ENCODE measurements at places on chromosomes 6 and 20.

GRCh38 chr6:71619836-71620235 lies 266.5 kb upstream of the RIMS1 start:
- no peak for DNase-seq

- DNase-seq: no peak
Observed at GRCh38 chr20:34945315-34946077, 10.1 kb downstream of the GSS start.

DNA sequence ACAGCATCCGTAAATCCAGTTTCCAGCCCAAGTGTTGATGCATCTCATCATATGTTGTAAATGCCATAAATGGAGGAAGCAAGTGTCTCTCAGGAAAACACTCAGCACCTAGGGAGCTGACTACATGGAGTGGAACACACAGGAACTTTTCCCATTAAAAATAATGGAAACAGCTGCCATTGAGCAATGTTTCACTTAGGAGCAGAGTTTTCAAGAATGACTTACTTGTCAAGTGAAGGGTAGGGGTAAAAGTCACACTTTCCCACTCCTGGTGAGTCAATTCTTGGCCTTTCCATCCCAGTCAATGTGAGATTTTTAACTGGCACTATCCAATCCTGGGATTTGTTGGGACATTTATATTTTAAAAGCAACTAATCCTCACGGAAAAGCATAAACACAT lies 119.4 kb upstream of the ASF1A start:
- no peak for DNase-seq

DNA sequence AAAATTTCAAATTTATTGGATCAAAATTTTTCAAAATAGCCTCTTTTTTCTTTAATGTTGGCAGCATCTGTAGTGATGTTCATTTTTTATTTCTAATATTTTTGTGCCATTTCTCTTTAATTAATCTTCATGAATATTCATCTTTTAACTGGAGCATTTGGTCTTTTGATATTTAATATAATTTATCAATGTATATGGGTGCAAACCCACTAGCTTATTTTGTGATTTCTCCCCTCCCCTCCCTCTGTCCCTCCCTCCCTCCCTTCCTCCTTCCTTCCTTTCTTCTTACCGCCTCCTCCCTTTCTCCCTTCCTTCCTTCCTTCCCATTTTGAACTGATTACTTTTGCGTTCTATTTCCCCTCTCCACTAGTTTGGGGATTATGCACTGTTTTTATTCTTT lies 49.2 kb downstream of the TGM2 start:
- DNase-seq: no peak

- no peak for DNase-seq
Observed at GRCh38 chr6:116064666-116065065, 4.0 kb upstream of the FRK start.

- no peak for DNase-seq
Observed at GRCh38 chr20:34299556-34300255, 3.4 kb downstream of the AHCY start.

- no peak for DNase-seq
Observed at GRCh38 chr20:48740292-48740649, 87.5 kb downstream of the PREX1 start.

DNA sequence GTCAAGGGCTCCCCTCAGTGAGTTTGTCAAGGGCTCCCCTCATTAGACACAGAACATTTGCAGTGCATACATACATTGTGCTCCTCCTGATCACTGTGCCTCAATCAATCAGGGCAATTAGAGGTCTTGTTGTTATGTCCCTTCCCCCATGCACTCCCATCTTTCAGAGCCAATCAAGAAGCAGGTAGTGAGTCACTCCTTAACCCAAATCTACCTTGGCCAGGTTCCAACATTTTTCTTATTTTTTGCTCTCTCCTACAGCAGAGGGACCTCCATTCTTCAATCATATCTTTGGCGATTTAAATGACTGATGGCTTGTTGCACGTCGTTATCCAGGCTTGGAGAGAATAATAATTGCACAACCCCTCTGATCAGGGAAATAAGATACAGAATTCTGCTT lies 409.9 kb upstream of the SPTLC3 start:
- no peak for DNase-seq

DNA sequence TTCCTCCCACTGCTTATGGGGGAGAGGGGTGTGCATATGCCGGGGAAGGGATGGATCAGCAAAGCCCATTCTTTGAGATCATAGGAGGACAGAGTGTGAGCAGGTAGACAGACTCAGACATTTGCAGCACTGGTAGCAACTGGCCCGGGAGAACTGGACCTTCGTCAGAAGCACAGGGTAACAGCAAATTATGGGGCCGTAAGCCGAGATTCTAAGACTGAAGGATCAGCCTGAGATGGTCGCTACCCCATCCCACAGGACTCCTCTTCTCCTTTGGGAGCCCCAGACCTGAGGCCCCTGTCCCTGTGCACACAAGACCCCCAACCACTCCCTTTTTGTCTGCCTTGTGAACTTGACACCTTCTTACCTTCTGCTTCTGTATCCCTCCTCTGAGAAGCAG lies 106.5 kb downstream of the TOX2 start:
- no peak for DNase-seq

DNA sequence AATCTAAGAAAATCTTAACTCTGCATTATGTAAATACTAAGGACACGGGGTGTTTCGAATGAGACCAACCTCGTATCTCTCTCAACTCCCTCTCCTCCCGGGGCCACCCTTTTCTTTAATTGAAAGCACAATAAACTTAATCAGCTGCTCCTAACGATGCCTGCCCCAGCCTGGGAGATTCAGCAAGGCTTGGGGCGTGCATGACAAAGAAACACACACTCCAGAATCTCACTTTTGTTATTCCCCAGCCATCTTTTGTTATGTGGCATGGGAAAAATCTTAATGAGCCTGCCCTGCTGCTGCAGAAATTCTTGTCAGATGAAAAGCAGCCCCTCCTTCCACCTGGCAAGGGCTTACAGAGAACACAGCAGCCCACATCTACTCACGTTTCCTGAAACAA lies 117.4 kb downstream of the TTLL2 start:
- no peak for DNase-seq

- no peak for DNase-seq
Observed at GRCh38 chr6:169503422-169504152, 198.2 kb downstream of the WDR27 start.

DNA sequence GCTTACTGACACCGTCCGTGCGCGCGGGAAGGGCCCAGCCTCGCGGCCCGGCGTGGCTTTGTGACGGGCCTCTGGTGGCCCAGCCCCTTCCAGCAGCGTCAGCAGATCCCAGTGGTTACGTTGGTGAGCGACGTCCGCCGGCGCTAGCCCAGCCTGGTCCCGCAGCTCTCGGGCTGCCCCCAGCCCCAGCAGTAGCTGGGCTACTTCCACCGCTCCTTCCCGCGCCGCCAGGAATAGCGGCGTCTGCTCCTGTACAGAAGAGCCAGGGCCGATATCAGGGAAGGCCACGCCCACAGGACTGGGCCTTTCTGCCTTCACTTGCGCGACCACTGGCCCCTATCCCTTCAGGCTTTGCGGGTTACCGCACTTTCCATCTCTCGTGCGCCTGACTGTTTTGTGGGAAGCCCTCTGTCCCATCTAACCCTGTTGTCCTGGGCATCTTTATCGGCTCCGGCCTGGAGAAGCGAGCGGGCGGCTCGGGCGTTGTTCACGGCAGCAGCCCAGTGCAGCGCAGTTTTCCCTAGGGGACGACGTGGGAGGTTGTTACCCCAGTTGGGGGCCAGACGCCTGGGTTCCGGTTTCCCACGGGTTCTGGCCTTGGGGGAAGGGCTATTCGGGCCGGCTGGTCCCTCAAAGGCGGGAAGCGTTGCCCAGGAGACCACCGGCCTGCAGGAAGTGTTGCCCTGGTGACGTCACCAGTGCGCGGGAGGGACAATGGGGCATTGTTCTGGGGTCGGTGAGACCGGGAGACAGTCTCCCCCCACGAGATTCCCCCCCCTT lies 3.6 kb upstream of the GPSM3 start:
- peak; percentile 81 for DNase-seq

GRCh38 chr20:56843386-56843785 lies 214.3 kb downstream of the TFAP2C start:
- no peak for DNase-seq

DNA sequence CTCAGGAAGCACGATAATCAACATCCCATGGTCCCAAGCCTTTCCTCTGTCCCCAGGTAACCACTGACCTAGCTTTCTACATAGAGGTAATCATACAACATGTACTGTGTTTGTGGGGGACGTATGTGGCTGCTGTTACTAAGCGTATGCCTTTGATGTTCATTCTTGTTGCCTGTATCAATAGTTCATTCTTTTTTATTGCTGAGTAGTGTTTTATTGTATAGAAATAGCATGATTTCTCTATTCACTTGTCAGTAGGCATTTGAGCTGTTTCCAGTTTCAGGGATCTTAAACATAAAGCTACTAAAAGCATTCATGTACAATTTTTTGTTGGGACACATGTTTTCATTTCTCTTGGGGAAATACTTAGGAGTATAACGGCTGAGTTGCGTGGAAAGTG lies 185.4 kb downstream of the PACRG start:
- no peak for DNase-seq

DNA sequence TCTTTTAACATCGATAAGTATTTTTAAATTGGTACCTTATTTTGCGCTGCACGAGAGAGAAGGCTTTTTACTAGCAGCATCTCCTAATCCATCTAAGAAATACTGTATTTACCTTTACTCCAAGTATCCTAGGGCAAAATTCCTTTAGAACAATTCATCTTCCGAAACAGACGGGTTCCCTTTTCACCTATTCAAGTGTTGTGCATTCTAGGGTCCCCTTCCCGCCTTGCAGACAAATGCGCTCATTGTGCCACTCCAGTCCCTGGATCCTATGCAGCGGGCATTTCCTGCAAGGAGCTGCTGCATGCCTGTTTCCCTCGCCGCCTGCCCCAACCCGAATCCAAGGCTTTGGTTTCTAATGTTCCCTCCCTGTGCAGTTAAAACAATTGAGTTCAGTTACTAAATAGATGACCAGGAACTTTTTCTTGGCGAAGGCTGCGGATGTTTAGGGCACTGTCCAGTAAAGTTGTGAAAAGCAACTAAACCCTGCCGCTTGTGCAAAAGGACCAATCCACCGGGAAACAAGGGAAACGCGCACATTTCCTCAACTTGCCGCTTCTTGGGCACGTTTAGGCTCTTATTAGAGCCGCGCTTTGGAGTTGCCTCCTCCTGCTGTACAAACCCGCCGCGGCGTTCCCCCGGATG lies 556 bp upstream of the SCAF8 start:
- peak; percentile 58 for DNase-seq

- no peak for DNase-seq
Observed at GRCh38 chr20:32623667-32624157, 38.6 kb upstream of the NOL4L start.

DNA sequence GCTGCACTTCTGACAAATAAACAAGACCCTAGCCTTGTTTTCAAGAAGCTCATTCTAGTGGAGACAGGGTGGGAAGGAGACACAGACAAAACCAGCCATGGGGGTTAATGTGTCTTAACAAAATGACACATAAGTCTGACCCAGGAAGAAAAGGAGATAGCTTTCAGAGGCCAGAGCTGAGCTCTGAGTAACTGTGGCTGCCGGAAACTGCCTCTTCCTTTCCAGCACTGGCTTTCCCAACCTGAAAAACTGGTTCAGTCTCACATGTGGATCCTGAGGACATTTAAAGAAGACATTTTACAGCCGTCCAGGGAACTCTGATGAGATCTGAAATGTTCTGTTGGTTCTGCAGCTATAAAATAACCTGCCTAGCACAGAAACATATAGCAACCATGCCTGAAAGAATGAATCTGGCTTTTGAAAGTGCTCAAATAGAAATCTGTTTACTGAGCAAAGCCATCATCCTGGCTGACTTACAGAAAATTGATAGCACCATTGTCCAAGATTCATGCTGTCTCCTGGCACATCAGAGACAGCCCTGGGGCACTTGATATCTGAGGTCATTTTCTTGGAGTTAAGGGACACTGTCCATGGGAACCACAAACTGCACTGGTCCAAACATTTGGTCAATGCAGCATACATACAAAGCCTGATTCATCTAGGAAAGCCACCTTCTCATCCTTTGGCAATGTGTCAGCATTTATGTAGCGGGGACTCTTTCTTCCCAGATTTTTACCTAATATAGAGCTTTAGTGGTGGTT lies 83.2 kb upstream of the PAX1 start:
- DNase-seq: no peak

DNA sequence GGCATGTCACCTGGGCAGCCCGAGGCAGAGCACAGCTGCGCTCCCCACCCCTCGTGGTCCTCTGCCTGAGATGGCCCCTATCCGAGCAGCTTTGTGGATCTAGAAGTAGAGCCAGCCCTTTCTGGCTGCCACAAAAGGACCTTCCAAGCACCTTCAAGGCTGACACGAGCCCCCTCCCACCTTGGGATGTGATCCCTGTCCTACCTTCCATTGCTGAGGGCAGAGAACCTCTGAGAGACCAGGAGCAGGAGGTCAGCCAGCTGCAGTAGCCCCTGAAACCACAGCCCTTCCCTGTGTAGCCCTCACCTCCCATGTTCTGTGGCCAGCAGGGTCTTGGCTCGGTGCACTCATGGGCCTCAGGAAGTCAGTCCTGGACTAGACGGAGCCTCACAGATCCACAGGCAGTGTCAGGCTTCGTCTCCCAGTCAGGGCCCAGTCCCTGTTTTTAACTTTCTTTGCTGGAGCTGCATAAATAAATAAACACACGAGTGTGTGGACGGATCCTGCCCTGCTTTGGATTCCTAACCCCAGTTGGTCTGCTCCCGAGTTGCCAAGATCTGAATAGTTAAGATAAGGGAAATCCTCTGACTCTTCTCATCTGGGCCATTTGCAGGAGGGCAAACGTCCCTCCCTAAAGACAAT lies 507.7 kb downstream of the PREX1 start:
- DNase-seq: no peak

- no peak for DNase-seq
Observed at GRCh38 chr20:34622821-34623451, 54.0 kb downstream of the PIGU start.

All from NCI-H774 (cell line).